ENCODE measurements at places on chromosomes 11 and 22. TPM values are rescaled to one million over a fixed set of nuclear protein-coding genes. Genes with fewer than 3 reads are reported as not detected.

Gene CREB3L1
- total RNA-seq = 9.8 TPM

DNA sequence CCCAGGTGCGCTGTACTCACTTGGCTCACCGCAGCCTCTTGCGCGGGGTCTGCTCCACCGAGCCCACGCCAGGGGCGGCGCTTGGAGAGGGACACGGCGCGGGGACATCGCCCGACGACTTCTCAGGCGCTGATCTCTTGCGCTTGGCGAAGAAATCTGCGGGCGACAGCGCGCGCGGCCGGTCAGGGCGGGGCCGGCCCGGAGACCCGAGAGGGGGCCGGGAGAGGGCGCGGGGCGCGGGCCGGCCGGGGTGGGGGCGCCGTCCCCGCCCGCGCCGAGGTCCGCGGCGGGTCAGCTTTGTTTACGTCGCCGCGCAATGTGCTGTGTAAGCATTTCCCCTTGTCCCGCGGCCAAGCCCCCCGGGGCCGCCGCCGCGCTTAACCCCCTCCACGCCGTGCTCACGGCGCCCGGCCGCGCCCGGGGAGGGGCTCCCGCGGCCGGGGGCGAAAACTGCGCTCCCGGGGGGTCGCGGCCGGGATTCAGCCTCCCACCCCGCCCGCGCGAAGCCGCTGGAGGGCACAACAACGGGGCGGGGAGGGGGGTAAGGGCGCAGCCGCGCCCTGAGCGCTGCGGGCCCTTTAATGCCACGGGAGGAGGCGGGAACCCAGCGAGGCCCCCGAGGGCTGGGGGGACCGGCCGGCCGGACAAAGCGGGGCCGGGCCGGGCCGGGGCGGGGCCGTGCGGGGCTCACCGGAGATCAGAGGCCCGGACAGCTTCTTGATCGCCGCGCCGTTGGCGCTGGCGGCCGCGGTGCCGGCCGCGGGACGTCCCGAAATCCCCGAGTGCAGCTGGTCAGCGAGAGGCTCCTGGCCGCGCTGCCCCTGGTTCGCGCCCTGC is 1.4 kb downstream of the CDKN1C start:
- DNase-seq = no peak

GRCh38 chr22:39905687-39906086 is 4.8 kb downstream of the GRAP2 start:
- no peak for DNase-seq

- no peak for DNase-seq
Observed at GRCh38 chr11:76212086-76213035, 6.1 kb upstream of the WNT11 start.

DNA sequence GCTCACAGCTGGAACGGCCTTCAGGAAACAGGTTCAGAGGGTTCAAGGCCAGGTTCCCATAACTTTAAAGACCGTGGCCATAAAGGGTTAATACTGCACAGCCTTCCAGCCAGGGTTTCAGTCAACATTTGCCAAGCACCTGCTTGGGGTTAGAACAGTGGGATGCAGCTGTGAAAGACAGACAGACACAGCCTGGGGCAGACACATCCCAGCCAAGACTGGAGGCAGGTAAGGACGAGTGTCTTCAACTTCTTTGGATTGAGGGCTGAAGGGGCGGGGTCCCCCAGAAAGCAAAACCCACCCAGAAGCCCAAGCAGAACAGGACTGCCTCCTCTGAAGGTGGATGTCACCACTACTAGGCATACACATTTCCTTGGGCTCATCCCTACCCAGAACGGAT is 14.3 kb downstream of the ARFGAP2 start:
- DNase-seq = no peak

DNA sequence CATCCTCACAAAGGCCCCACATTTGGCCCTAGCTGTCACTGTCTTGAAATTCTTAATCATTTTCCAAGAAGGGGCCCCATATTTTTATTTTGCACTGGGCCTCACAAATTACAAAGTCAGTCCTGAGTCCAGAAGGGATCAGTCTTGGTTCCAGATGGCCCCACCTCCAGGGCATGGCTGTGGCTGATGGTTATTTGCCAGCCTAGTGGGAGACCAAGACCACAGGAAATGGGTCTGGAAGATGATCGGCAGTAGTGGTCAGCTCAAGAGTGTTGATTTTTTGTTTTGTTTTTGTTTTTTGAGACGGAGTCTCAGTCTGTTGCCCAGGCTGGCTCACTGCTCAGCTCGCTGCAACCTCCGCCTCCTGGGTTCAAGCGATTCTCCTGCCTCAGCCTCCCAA is 47.1 kb upstream of the EMID1 start:
- DNase-seq = no peak

- no peak for DNase-seq
Observed at GRCh38 chr11:96614846-96615245, 225.0 kb downstream of the JRKL start.

DNA sequence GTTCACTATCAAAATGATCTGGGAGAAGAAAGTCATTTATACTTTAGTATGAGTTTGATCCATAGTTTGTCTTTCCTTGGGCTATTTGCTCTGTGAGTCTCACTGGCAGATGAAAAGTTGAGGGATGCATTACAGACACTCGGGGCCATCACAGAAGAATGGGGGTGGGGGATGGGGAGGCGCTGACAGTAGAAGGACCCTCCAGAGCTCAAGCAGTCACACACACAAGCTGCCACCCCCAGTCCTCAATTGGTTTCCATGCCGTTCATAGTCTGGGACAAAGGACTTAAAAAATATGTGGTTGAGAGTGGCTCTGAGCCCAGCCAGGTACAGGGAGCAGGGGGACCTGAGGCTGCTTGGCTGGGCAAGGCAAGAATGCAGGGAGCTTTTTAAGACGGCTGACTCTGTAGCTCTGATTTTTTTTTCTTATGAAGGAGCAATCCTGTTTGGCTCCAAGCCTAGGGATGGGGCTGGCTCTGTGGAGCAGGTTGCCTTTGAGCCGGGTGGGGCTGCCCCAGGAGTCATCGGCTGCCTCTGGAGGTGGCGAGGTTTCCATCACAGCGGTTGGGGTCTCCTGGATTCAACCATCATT is 13.3 kb upstream of the ANO1 start:
- DNase-seq = no peak

DNA sequence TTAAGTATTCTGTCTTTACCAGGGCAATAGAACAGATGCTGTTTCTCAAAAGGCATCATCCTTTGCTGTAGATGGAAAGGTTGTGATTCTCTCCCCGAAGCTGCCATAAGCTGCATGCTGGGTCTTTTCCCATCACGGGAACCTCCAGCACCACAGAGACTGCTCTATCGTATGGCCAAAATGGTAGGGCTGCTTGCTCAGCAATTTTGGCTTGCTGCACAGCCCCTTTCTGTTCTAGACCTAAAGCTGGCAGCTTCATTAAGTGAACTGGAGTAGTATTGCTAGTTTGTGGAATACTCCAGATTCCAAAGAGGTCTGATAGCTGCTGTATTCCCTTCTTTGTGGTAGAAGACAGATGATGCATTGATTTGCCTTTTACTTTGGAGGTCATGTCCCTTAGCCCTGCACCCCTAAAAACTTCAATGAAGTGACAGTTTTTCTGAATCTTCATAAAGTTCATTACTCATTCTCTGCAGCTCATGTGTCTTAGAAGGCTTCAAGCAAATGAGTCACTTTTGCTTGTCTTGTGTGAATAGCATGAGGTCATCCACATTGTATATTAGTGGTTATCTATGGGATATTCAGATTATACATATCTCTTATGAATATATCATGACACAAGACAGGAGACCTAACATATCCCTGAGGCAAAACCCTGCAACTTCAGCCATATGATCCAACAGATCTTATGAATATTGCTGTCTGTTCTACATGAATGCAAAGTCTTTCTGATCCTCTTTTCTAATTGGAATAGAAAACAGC is 245.3 kb downstream of the FAM76B start:
- no peak for DNase-seq

- no peak for DNase-seq
Observed at GRCh38 chr11:19907008-19907579, 194.5 kb downstream of the NAV2 start.

- no peak for DNase-seq
Observed at GRCh38 chr11:13108416-13108815, 99.3 kb downstream of the RASSF10 start.

DNA sequence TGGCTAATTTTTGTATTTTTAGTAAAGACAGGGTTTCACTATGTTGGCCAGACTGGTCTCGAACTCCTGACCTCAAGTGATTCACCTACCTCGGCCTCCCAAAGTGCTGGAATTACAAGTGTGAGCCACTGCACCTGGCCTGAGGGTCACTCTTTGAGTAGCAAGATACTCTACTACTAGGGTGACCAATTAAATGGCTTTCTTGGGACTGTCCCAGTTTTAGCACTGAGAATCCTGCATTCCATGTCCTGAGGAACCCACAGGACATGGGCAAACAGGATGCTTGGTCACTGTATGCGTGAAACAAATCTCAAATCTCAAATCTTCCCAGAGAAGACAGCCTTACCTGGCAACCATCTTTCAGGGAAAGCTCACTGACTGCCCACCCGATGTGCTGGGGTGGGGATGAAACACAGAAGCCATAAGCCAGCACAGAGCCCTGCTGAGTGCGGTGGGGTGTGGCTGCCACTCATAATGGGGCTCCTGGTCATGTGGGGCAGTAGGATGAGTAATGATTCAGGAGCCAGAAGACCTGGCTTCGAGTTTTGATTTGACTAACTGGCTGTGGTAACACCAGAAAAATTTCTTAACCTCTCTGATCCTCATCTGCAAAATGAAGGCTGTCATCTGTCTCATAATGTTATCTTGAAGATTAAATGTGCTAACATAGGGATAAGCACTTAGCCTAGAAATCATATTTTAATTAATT is 11.5 kb downstream of the CLMP start:
- no peak for DNase-seq

Measured in type B pancreatic cell (in vitro differentiated cells).